A549 treated with dexamethasone at 1 μM for 4 hours (cell line): ENCODE measurements at places on chromosomes 3 and 15. TPM values are rescaled to one million over a fixed set of nuclear protein-coding genes. Genes with fewer than 3 reads are reported as not detected.

CPLX3 gene
- total RNA-seq: 0.05 to 0.06 TPM in 2 of 5 replicates, not detected in the others

WDR93 gene
- total RNA-seq: 0.10 to 0.27 TPM (median 0.17 TPM) in 5 replicates

GRAMD2A gene
- 0.07 to 0.27 TPM (median 0.16 TPM) in 5 replicates for total RNA-seq

TEX9 gene
- total RNA-seq: 4.0 to 4.9 TPM (median 4.4 TPM) in 5 replicates

TM6SF1 gene
- total RNA-seq: 0.06 to 0.20 TPM (median 0.12 TPM) in 5 replicates

CYP11A1 gene
- 0.05 TPM in 1 of 5 replicates, not detected in the others for total RNA-seq

SI gene
- total RNA-seq: not detected in 5 replicates

SLC25A26 gene
- total RNA-seq: 17.6 to 19.1 TPM (median 17.8 TPM) in 5 replicates

GOLGA8J gene
- not detected in 5 replicates for total RNA-seq

ARGFX gene
- total RNA-seq: not detected in 5 replicates

CLDN18 gene
- not detected in 5 replicates for total RNA-seq

VILL gene
- 0.12 to 0.22 TPM (median 0.17 TPM) in 4 of 5 replicates, not detected in the other for total RNA-seq

GHSR gene
- total RNA-seq: not detected in 5 replicates

MAGEF1 gene
- 25.7 to 29.2 TPM (median 28.0 TPM) in 5 replicates for total RNA-seq

ADPRH gene
- total RNA-seq: 3.1 to 3.6 TPM (median 3.2 TPM) in 5 replicates

ZNF662 gene
- not detected in 5 replicates for total RNA-seq

XCR1 gene
- not detected in 5 replicates for total RNA-seq

FSTL1 gene
- 44.5 to 74.3 TPM (median 60.0 TPM) in 5 replicates for total RNA-seq

RTP4 gene
- not detected in 5 replicates for total RNA-seq

ARHGEF26 gene
- total RNA-seq: 10.9 to 15.3 TPM (median 12.3 TPM) in 5 replicates

FANCD2OS gene
- not detected in 5 replicates for total RNA-seq

CTXN2 gene
- total RNA-seq: 0.02 to 0.05 TPM (median 0.03 TPM) in 3 of 5 replicates, not detected in the others

ACAD11 gene
- 3.9 to 5.2 TPM (median 4.5 TPM) in 5 replicates for total RNA-seq

PLA1A gene
- total RNA-seq: 0.22 to 0.44 TPM (median 0.31 TPM) in 5 replicates

CNTN4 gene
- not detected in 5 replicates for total RNA-seq

PLCH1 gene
- 0.62 to 0.91 TPM (median 0.82 TPM) in 5 replicates for total RNA-seq

MYL3 gene
- 0.15 to 0.16 TPM in 2 of 5 replicates, not detected in the others for total RNA-seq

GP9 gene
- total RNA-seq: not detected in 5 replicates

SMAD6 gene
- 23.0 to 36.8 TPM (median 31.8 TPM) in 5 replicates for total RNA-seq

CORO2B gene
- total RNA-seq: 2.9 to 4.0 TPM (median 3.3 TPM) in 5 replicates

ACP3 gene
- 0.02 to 0.06 TPM (median 0.06 TPM) in 3 of 5 replicates, not detected in the others for total RNA-seq

MESP2 gene
- total RNA-seq: 0.25 to 0.63 TPM (median 0.45 TPM) in 4 of 5 replicates, not detected in the other

TMEM207 gene
- total RNA-seq: not detected in 5 replicates

LOXL1 gene
- 0.53 to 1.3 TPM (median 0.74 TPM) in 5 replicates for total RNA-seq

C2CD4B gene
- 0.10 to 0.27 TPM (median 0.18 TPM) in 5 replicates for total RNA-seq

GOLGA6D gene
- total RNA-seq: not detected in 5 replicates

STIMATE gene
- 7.3 to 9.2 TPM (median 8.8 TPM) in 5 replicates for total RNA-seq

CASR gene
- total RNA-seq: not detected in 5 replicates

CKMT1B gene
- 2.4 to 5.3 TPM (median 3.9 TPM) in 5 replicates for total RNA-seq

FAM162A gene
- 29.4 to 34.4 TPM (median 31.1 TPM) in 5 replicates for total RNA-seq

TJP1 gene
- total RNA-seq: 72.3 to 107 TPM (median 96.3 TPM) in 5 replicates

PGBD4 gene
- 1.3 to 1.7 TPM (median 1.6 TPM) in 5 replicates for total RNA-seq

HYAL1 gene
- 0.40 to 0.69 TPM (median 0.57 TPM) in 5 replicates for total RNA-seq
